RCC 7860 (cell line): ENCODE measurements at places on chromosomes 5 and 9.
A peak's percentile ranks its signal among the peaks of the same experiment; 100 is the strongest.

DNA sequence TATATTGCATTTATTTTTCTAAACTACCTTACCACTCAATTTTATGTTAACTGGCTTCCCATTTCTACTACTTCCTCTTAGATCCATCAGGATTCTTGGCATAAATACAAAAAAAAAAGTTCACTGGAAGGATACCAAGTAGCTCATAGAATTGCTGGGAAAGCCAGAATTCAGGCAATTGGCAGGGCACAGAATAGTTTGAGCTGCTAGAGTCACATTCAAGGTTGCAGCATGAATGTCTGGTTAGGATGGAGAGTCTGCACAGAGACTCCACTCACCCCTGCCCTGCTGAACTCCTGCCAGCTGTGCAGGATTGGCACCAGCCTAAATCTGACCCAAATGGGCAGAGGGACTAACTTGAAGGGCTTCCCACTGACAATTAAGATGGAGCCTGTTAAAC, 4.9 kb upstream of the AMACR start:
- no peak for DNase-seq

DNA sequence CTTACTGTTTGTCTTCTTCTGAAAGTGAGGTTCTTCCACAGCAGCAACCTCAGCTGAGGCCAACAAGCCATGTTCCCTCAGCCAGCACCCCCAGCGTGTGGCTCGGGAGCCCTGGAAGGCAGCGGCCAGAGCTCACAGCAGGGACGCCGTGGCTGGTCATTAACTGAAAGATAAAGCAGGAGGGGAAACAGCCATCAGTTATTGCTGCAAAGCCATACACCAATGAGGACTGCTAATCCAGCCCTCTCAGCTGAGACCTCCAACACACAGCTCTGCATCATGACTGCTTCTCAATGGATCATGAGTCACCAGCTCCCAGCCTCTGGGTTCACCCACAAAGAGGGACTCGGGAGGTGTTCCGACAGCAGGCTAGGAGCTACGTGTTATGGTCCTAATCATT, 24.3 kb downstream of the ABCA1 start:
- peak; percentile 88 for DNase-seq

DNA sequence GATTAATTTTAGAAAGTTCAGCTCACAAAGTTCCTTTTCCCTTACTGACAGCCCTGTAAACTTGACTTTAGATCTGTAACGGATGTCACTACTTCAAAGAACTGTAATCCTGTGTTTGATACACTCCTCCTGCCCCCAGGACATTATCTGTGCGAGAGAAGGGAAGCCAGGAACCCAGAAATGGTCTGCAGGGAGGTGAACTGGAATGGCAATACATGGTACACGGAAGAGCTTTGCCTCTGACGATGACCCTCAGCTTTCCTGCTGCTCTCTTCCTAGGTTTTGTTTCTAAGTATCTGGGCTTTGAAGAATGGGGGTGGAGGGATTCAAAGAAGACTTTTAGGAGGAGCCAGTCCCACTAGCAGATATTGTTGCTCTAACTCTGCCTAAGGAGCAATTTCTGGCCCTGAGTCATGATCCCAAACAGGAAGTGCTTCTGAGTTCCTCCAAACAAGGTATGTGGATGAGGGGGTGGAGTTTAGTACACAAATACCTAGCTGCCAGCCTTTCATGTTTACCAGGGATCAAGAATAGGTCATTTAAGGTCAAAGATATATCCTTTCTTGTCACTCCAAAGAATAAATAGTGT, 43.4 kb upstream of the TMC1 start:
- DNase-seq = peak; percentile 65

GRCh38 chr5:41097642-41098041, 26.5 kb upstream of the MROH2B start:
- DNase-seq = no peak

GRCh38 chr5:172420235-172420939, 33.9 kb downstream of the SH3PXD2B start:
- peak; percentile 22 for DNase-seq

GRCh38 chr5:66467564-66467963, 128.6 kb upstream of the MAST4 start:
- DNase-seq = no peak
